ENCODE measurements at places on chromosomes 2 and 18.
A peak's percentile ranks its signal among the peaks of the same experiment; 100 is the strongest.

DNA sequence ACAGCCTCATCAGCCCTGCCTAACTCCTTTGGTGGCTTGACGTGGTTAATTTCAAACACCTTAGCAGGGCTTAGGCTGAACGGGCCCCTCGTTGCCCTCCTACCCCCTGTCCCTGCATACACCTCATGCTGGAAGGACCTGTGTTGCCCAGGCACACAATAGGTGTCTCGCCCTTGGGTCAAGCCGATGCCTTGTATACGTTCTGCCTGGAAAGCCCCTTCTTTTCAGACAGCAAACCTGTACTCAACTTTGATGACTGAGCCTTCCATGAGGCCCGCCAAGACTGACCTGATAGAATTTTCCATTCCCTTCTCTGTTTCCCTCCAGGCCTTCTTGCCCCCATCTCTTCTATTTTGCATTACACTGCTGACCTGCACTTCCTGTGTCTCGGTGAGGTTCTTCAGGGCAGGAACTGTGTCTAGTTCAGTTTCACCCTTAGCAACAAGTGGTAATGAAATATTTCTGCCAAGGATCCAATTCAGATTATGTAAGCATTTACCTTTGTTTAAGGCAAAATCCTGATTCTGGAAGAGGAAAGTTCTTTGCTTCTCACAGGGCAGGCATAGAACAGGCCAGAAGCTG, 7.9 kb downstream of the GREB1 start:
- no peak overlapping the region for H3K4me3 ChIP-seq
- no peaks in the 10 kb centered on the region for H3K4me1 ChIP-seq
- peaks cover 8% of the 10 kb centered on the region for H3K27me3 ChIP-seq
- no peaks in the 10 kb centered on the region for H3K36me3 ChIP-seq

DNA sequence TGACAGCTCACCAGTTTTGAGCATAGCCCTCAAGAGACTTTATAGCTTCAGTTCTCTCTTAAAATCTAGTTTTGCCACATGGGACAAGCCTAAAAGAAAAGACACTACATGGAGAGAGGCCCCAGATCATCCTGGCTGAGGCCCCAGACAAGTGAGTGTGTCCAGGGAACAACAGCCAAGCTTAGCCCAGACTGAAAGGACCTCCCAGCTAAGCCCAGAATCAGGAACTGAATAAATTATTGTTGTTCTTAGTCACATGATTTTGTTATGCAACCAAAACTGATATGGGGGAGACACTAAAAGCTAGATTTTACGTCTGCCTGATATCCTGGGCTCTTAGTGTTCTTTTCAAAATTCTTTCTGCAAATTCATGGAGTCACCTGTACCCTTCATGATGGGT, 29.3 kb upstream of the LBH start:
- H3K4me1 ChIP-seq, result no peaks in the 10 kb centered on the region
- H3K4me3 ChIP-seq, result no peak overlapping the region
- no peaks in the 10 kb centered on the region for H3K36me3 ChIP-seq

- no peaks in the 10 kb centered on the region for H3K4me1 ChIP-seq
- DNase-seq, result no peak
- peaks cover 7% of the 10 kb centered on the region for H3K27me3 ChIP-seq
- H3K4me3 ChIP-seq, result no peak overlapping the region
Measured at GRCh38 chr2:100831831-100832230, 11.9 kb downstream of the NPAS2 start.

GRCh38 chr18:55738483-55739114, 150.6 kb upstream of the TCF4 start:
- no peaks in the 10 kb centered on the region for H3K27me3 ChIP-seq
- H3K4me3 ChIP-seq, result no peak overlapping the region
- H3K36me3 ChIP-seq, result no peaks in the 10 kb centered on the region

DNA sequence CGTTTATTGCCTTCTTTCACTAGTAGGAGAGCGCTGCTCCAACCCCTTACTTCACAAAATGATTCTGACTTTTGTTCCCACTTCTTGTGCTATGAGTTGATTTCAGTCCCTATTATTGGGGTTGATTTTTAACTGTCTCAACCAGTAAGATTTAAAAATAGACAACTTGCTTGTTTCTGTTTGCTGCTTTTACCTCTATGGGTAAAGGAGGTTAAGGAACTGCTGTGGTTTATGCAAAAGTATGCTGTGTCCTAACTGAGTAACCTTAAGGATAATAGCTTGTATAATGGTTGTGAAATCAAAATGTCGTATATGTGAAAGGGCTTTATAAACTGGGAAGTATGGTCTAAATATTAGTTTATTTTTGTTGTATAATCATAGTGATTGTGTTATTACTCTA, 22.6 kb downstream of the ALMS1 start:
- H3K27me3 ChIP-seq, result no peaks in the 10 kb centered on the region
- H3K27ac ChIP-seq, result no peak overlapping the region

DNA sequence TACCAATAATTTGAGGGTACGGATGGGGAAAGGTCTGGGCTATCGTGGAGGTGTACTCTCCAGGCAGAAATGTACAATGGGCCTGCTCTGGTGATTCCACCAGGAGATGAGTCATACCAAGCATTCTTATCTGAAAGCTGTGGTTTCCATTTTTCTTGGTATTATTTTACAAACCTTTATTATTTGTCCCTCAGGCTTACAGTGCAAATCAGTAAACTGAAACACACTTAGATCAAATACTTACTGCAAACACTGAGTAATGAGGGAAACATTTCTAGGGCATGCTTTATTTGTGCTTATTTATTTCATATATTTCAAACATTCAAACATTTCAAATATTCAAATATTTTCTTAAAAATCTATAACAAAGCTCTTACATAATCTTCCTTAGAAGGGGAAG, 319.8 kb downstream of the RND3 start:
- H3K36me3 ChIP-seq, result no peaks in the 10 kb centered on the region
- no peaks in the 10 kb centered on the region for H3K27me3 ChIP-seq
- H3K4me1 ChIP-seq, result peaks cover 2% of the 10 kb centered on the region

DNA sequence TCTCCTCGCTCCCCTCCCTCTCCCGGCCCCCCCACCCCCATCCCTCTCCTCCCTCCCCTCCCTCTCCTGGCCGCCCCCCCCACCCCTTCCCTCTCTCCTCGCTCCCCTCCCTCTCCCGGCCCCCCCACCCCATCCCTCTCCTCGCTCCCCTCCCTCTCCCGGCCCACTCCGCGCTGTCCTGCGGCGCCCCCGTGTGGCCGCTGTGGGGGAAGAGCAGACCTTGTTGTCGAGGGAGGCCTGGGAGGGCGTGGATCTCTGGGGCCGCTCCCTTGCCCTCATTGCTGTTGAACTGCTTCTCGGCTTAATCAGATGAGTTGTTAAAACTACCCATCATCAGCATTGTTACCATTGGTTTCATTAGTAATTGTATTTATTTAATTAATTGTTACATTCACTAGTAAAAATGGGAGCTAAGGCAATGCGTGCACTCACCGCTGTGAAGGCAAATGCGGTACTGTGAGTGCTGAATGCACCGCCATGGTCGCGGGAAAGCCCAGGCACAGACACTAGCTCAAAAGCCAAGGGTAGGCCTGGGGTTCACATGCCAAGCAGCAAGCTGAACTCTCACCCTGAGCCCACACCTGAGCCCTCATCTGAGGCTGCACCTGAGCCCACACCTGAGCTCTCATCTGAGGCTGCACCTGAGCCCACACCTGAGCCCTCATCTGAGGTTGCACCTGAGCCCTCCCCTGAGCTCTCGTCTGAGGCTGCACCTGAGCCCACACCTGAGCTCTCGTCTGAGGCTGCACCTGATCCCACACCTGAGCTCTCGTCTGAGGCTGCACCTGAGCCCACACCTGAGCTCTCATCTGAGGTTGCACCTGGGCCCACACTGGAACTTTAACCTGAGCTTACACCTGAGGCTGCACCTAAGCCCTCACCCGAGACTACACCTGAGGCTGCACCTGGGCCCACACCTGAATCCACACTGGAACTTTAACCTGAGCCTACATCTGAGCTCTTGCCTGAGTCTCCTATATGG, 8.8 kb downstream of the RTP5 start:
- no peaks in the 10 kb centered on the region for H3K27me3 ChIP-seq
- H3K4me1 ChIP-seq, result peaks cover 37% of the 10 kb centered on the region
- H3K4me3 ChIP-seq, result no peak overlapping the region
- DNase-seq, result peak; percentile 82
- no peak overlapping the region for H3K27ac ChIP-seq

- H3K36me3 ChIP-seq, result peaks cover 23% of the 10 kb centered on the region
- no peaks in the 10 kb centered on the region for H3K27me3 ChIP-seq
- no peak overlapping the region for H3K4me3 ChIP-seq
- DNase-seq, result no peak
Measured at GRCh38 chr2:11450791-11451190, 15.2 kb downstream of the E2F6 start.

DNA sequence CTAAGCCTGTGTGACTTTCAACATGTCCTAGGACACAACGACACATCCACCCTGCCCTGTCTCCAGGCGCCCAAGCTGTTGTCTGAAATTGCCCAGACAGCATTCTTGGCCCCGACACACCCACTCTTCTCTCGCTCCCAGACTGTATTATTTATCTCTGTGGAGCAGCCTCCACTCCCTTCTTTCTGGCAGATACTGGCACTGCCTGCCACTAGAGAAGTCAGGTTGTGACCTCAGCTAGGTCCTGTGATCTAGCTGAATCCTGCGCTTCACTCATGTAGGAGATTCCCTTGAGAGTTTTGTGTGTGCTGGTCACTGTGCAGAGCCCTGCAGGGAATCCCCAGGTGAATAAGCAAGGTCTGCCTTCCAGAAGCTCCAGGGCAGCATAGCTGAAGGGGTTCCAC, 77.1 kb upstream of the TNP1 start:
- no peaks in the 10 kb centered on the region for H3K4me1 ChIP-seq
- peaks cover 3% of the 10 kb centered on the region for H3K27me3 ChIP-seq
- no peaks in the 10 kb centered on the region for H3K36me3 ChIP-seq
- H3K27ac ChIP-seq, result no peak overlapping the region
- no peak for DNase-seq

- H3K27ac ChIP-seq, result no peak overlapping the region
- H3K27me3 ChIP-seq, result no peaks in the 10 kb centered on the region
- H3K36me3 ChIP-seq, result no peaks in the 10 kb centered on the region
- H3K4me3 ChIP-seq, result no peak overlapping the region
- H3K4me1 ChIP-seq, result no peaks in the 10 kb centered on the region
Measured at GRCh38 chr18:7064346-7064745, 53.3 kb downstream of the LAMA1 start.

- H3K4me1 ChIP-seq, result peaks cover 33% of the 10 kb centered on the region
- peaks cover 15% of the 10 kb centered on the region for H3K27me3 ChIP-seq
- DNase-seq, result peak; percentile 86
- peak within 1 kb of the TSS; percentile 82 for H3K4me3 ChIP-seq
- peak within 1 kb of the TSS; percentile 61 for H3K27ac ChIP-seq
- H3K36me3 ChIP-seq, result peaks cover 2% of the 10 kb centered on the region
Measured at GRCh38 chr2:25673300-25674076, at the start of gene DTNB. Gene DTNB, minus strand, starts transcription at chr2:25673577. Its CDS starts 20,917 bp downstream, at chr2:25652660.

- H3K27ac ChIP-seq, result no peak overlapping the region
- no peak overlapping the region for H3K4me3 ChIP-seq
- H3K4me1 ChIP-seq, result no peaks in the 10 kb centered on the region
- no peaks in the 10 kb centered on the region for H3K36me3 ChIP-seq
- no peaks in the 10 kb centered on the region for H3K27me3 ChIP-seq
- no peak for DNase-seq
Measured at GRCh38 chr2:128605931-128606330, 287.3 kb upstream of the HS6ST1 start.

GRCh38 chr2:72362733-72363132, 215.1 kb upstream of the CYP26B1 start:
- no peak overlapping the region for H3K4me3 ChIP-seq
- no peak for DNase-seq
- H3K27me3 ChIP-seq, result no peaks in the 10 kb centered on the region
- H3K27ac ChIP-seq, result no peak overlapping the region
- no peaks in the 10 kb centered on the region for H3K36me3 ChIP-seq
- H3K4me1 ChIP-seq, result no peaks in the 10 kb centered on the region

GRCh38 chr2:80854831-80855230, 550.3 kb upstream of the LRRTM1 start:
- H3K36me3 ChIP-seq, result no peaks in the 10 kb centered on the region
- H3K4me3 ChIP-seq, result no peak overlapping the region
- H3K27me3 ChIP-seq, result no peaks in the 10 kb centered on the region
- no peak overlapping the region for H3K27ac ChIP-seq

- no peaks in the 10 kb centered on the region for H3K4me1 ChIP-seq
- no peak overlapping the region for H3K4me3 ChIP-seq
- DNase-seq, result no peak
- no peaks in the 10 kb centered on the region for H3K36me3 ChIP-seq
Measured at GRCh38 chr2:235900631-235901030, 267.6 kb downstream of the GBX2 start.

DNA sequence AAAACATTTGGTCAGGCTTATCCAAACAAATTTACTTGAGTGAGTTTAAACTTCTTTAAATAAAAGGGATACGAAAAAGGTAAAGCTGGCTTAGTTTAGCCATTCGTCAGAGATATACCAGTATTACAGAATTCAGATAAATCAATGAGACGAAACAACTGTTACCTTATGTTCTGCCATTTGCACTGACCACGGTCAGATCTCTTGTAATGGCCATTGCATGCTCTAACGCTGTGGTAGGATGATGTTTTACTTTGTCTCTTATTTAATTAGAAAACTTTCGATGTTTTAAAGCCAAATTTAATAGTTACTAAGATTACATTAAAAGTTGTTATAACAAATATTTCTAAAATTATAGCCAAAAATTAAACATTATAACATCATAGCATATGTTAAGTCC, 1.5 kb downstream of the C18orf54 start:
- DNase-seq, result no peak
- H3K27ac ChIP-seq, result no peak overlapping the region
- peaks cover 31% of the 10 kb centered on the region for H3K4me1 ChIP-seq
- H3K4me3 ChIP-seq, result peak overlapping the region; percentile 95

GRCh38 chr2:42307180-42307579, 53.8 kb downstream of the COX7A2L start:
- H3K4me3 ChIP-seq, result no peak overlapping the region
- DNase-seq, result no peak
- no peaks in the 10 kb centered on the region for H3K27me3 ChIP-seq
- peaks cover 7% of the 10 kb centered on the region for H3K4me1 ChIP-seq

- no peak overlapping the region for H3K4me3 ChIP-seq
- no peak overlapping the region for H3K27ac ChIP-seq
- no peaks in the 10 kb centered on the region for H3K4me1 ChIP-seq
- no peak for DNase-seq
Measured at GRCh38 chr2:127146820-127147502, 40.0 kb upstream of the BIN1 start.

DNA sequence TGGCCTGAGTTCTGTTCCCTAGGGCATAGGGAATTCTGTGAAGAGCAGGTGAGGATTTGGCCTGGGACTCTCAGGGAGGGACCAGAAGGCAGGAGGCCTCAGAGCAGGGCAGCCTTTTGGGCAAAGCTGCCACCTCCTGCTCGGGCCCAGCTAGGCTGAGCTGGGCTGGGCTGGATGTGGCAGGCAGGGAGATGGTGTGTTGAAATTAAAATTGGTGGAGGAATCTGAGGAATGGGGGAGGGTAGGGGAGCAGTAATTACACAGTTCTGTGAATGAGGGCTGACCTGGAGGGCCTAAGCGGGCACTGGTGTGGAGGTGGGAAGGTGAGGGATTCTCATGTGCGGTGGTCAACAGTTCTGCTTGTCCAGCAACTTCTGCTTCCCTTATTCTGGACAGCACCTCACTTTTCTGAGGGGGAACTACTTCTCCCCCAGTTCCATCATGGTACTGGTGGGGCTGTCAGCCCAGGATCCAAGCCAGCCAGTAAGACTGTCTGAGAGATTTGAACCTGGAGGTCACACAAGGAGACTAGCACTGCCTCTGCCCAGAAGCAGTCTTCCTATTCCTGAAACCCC, 22.0 kb upstream of the ASPRV1 start:
- H3K4me3 ChIP-seq, result no peak overlapping the region
- no peak for DNase-seq
- H3K27me3 ChIP-seq, result no peaks in the 10 kb centered on the region
- peaks cover 2% of the 10 kb centered on the region for H3K36me3 ChIP-seq
- H3K4me1 ChIP-seq, result peaks cover 2% of the 10 kb centered on the region
- no peak overlapping the region for H3K27ac ChIP-seq

GRCh38 chr2:181123798-181124231, 143.4 kb downstream of the UBE2E3 start:
- peak overlapping the region; percentile 85 for H3K27ac ChIP-seq
- DNase-seq, result peak; percentile 75
- H3K4me1 ChIP-seq, result peaks cover 74% of the 10 kb centered on the region
- peaks cover 26% of the 10 kb centered on the region for H3K36me3 ChIP-seq
- peak overlapping the region; percentile 48 for H3K4me3 ChIP-seq
